T-helper 2 cell (primary cell): ENCODE measurements at places on chromosomes 7 and 10.

- no peak for DNase-seq
Observed at GRCh38 chr10:81817596-81818170, 57.3 kb upstream of the NRG3 start.

DNA sequence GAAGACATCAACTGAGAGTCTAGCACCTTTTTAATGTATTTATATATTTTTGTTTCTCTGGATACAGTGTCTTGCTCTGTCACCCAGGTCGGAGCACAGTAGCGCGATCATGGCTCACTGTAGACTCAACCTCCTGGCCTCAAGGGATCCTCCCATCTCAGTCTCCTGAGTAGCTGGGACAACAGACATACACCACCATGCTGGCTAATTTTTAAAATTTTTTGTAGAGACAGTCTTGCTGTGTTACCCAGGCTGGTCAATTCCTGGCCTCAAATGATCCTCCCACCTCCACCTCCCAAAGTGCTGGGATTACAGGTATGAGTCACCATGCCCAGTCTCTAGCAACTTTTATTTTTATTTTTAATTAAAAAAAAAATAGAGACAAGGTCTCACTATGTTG, 51.4 kb upstream of the ANLN start:
- DNase-seq, result no peak

DNA sequence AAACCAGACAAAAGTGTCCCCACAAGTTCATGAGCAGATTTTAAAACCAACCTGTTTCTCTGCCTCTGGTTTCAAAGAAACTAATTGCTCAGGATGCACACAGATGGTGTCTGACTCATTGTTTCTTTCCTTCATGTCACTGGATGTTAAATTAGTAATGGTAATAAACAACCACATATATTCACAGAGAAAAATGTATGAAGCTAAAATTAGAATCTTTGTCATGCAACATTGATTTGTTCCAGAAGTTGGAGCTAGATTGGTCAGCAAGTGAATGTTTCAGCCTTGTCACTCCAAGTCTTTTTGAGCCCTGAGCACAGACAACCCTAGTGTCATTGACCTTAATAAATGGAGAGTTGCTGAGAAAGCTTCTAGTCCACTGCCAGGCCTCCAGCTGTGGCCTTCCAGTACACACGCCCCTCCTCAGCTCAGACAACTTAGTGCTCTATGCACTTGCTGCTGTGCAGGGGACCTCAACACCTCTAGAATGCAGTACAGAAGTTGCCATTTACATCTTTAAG, 175.9 kb downstream of the CCDC71L start:
- DNase-seq, result no peak

DNA sequence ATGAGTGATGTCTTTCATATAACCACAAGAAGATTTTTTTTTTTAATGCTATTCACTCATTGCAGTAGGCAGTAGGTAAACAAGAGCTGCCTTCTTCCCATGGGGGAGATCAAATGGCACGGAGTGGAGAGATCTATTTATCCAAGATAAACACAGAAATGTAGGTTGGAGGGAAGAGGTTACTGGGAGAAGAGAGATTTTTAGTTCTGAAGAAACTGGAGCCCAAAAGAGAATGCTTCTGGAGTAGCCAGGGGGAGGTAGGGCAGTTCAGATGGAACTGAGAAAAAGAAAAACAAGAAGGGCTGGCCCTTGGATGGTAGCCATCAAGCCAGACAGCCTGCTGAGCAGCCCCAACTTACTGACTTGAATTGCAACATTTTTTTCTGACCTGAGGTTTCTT, 270.1 kb upstream of the TPK1 start:
- no peak for DNase-seq

GRCh38 chr10:89207801-89208551, 859 bp upstream of the CH25H start:
- DNase-seq, result no peak

- DNase-seq, result no peak
Observed at GRCh38 chr7:479115-479947, 40.3 kb downstream of the PDGFA start.

- DNase-seq, result no peak
Observed at GRCh38 chr7:124033807-124034753, 1.2 kb upstream of the TMEM229A start.

DNA sequence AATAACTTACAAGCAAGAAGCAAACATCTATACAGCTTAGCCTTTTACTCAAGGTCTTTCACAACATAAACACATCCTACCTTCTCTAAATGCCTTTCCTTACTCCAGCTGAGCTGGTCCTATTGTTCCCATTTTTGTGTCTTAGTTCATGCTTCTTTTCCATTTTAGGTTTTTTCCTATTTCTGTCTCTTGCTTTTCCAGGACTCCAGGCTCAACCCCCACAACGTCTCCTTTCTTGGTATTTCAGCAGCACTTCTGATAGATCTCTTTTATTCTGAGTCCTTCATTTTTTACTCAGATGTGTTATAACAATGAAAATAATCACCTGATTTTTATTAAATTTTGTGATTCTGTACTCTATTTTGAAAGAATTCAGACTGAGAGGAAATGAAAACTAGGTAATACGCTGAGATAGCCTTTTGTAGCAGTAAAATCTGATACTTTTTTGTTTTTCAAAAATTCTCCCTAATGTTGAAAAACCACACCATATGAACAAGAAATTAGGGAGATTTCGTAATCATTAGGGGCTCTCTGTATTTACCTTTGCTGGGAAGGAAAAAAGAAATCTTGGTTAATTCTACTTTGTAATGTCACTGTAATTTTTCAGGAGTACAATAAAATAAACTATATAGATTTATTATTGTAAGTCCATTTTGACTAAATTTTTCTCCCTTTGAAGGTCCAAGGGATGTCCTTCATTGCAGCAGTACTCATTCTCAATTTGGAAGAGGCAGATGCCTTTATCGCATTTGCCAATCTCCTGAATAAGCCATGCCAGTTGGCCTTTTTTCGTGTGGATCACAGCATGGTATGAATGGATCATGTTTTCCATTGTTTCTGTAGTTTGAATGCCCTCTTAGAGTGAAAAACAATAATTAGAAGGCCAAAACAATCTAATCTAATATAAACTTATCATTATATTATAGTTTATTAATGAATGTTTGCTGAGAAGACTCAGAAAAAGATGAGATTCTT, 24.0 kb upstream of the HELLS start:
- no peak for DNase-seq

- no peak for DNase-seq
Observed at GRCh38 chr7:40000734-40001315, 50.8 kb downstream of the CDK13 start.

GRCh38 chr10:104255311-104255981, 754 bp downstream of the GSTO1 start:
- DNase-seq, result no peak

DNA sequence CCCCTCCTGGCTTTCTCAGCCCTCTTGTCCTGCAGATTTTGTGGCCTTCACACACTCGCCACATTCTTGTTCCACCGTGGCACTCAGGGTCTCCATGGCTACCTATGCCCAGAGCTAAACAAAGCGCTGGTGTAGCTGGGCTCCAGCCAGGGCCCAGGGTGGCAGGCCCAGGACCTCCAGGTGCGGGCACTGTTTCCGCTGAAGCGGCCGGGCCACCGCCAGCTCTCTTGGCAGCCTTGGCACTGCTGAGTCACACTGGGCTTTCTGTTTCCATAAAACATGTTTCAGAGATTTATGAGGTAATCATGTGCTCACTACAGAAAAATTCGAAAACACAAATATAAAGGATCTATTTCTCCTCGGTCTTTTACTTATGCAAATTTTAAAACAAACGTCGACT, 51.3 kb downstream of the AOC1 start:
- no peak for DNase-seq

GRCh38 chr7:147053746-147054145, 937.1 kb downstream of the CNTNAP2 start:
- DNase-seq, result no peak
